ENCODE measurements at places on chromosomes 1 and 21.

DNA sequence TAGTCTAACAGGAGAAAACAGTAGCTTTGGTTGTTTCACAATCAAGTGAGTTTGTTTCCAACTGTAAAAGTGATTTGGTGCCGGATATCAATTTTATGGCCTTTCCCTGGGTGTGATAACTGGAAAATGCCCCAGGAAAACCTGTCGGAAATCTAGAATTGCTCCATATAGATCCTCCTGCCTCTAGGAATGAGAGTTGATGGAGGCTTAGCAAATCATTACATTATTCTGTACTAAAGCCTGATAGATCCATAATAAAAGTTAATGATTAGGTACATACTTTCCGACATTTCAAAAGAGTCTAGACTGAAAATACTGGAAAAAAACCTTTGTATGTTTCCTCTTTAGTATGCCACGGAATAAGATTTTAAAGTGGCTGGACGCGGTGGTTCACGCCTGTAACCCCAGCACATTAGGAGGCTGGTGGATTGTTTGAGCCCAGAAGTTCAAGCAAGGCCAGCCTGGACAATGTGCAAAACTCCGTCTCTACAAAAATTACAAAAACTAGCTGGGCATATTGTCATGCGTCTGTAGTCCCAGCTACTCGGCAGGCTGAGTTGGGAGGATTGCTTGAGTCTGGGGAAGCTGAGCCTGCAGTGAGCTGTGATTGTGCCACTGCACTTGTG is 70.0 kb upstream of the SLC45A1 start:
- no peak for DNase-seq

DNA sequence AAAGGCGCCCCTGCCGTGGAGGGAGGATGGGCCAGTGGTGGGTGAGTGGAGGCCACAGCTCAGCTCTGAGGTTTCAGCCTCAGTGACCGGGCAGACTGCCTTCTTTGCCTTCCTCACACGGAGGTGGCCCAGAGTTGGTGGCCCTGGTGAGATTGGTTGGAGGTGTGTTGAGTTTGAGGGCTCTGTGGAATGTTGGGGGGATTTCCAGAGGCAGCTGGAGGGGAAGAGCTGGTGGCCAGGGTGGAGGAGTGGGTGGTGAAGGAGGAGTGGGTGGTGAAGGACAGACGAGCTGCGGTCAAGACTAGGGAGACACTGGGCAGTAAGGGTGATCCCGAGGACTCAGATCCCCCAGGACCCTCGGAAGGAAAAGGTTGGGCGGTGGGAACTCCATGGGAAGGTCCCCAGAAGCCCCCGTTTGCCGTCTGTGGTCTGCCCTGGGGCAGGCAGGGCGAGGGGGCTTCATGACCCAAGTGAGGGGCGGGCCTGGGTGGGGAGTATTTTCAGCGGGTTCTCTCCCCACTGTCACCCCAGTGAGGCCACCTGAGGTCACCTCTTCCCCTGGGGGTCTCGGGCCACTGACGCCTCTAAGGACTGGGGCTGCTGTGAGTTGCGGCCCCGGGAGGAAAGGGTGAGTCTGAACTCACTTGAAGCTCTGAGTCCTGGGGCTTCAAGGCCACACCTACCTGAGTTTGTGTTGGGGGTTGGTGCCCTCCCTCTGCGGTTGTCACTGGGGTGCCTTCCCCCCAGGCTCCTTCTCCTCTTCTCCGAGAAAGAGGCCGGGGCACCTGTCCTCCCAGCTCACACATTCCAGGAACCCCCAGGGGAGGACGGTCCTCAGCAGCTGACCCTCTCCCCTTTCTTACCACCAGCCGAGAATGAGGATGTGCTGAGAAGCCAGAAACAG is 22.7 kb upstream of the PIK3CD start:
- DNase-seq = no peak

GRCh38 chr1:87202922-87203655 is 125.6 kb upstream of the LMO4 start:
- DNase-seq = no peak

- DNase-seq = no peak
Observed at GRCh38 chr1:42013881-42014470, 95.3 kb upstream of the HIVEP3 start.

GRCh38 chr1:232571523-232571922 is 58.4 kb downstream of the SIPA1L2 start:
- no peak for DNase-seq

DNA sequence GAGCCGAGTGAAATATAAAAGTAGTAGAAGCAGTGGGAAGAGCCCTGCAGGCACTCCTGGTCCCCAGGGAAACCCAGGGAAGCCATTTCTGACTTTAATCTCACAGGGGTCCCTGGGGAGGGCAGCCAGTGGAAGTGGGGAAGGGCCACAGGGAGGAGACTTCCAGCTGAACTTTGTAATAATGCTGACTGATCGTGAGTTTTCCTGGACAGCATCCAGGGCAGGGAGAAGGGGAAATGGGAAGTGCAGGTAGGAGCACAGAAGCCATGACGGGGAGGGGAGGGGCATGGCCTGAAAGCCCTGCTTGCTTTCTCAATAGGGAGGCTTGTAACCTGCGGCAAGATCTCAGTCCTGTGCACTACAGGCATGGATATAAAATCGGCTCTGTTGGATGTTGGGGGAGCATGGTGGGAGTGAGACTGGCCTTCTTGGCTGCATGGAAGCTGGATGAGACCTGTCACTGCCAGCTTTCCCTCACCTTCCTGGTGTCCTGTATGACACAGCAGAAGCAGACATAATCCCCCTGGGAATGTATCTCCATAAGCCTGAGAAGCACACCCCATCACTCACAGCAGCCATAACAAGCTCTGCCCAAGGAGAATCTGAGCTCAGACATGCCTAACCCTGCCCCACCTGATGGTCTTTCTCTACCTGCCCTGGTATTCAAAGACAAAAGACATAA is 15.1 kb upstream of the MX1 start:
- no peak for DNase-seq

DNA sequence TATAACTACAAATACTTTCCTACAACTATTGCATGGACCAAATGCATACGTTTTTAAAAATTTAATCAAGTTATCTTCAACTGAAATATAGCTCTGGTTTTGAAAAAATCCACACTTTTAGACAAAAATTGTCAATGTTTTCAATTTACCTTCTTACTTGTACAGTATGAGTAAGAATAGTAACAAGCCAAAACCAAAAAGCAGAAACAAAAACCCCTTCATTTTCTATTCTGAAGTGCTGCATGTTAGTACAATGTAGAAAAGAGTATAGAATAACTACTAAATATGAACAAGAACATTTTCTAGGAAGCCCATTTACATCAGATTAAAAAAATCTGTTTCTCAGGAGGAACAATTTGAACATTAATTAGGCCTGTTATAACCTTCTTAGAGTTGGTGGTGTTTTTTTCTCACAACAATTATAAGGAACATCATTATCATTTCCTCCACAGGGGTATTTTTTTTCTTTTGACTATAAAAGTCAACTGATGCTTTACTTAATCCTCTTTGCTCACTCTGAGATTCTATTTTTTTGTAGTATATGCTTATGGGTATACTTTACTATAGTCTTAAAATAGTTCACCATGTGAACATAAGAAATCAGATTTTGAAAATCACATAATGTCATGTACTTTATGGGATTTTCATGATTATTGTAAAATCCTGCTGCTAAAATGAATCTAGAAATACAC is 475.4 kb downstream of the PTBP2 start:
- no peak for DNase-seq

DNA sequence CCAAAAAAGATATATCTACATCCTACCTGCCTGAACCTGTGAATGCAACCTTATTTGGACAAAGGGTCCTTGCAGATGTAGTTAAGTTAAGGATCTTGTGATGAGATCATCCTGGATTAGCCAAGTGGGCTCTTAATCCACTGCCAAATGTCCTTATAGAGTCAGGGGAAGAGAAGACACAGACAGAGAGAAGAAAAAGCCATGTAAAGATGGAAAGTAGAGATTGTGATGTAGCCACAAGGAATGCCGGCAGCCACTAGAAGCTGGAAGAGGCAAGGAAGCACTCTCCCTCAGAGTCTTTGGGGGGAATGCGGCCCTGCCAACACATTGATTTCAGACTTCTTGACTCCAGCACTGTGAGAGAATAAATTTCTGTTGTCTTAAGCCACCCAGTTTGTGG is 16.2 kb downstream of the HSD11B1 start:
- DNase-seq = no peak

GRCh38 chr1:8870616-8871538 is 7.6 kb downstream of the ENO1 start:
- no peak for DNase-seq

DNA sequence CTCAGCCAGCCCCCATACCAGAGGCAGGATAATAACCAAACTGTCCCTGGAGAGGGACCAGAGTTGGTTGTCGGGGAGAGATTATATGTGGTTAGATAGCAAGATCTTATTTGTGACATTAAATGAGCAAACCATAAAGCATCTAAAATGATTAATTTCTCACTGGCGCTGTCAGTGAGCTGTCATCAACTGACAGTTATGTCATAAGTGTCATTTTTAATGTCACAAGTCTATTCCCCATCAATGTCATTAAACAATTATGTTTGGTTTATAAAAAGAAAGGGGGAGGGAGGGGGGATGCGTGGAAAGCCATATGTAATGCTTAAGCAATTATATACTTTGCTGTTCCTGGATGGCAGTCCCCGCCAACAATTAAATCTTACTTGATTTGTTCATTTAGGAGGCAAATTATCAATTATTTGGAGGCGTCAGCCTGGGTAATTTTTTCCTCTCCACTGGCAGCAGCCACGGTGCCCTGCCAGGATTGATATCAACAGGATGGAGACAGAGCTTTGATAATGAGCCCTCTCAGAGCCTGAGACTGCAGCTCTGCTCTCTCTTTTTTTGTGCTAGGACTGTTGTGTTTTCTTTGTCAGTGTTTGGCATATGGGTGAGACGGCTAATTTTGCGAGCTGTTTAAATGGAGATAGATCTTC is 333.6 kb upstream of the CAMK1G start:
- DNase-seq = peak; percentile 23

DNA sequence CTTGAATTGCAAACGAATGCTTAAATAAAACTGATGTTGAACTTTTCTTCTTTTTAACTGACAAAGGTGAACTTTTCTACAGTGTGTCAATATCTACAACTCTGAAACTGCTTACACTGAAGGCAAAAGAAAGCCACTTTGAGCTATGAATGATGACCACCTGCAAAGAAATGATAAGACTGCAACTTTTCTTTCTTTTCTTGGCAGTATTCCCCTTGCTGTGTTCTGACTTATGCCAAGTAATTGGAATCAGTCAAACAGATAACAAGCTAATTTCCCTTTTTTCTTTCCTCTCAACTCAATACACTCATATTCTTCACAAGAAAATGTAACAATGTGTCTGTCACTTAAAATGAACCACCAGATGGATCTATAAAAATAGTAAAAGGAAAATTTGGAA is 588.1 kb upstream of the BRINP3 start:
- no peak for DNase-seq

DNA sequence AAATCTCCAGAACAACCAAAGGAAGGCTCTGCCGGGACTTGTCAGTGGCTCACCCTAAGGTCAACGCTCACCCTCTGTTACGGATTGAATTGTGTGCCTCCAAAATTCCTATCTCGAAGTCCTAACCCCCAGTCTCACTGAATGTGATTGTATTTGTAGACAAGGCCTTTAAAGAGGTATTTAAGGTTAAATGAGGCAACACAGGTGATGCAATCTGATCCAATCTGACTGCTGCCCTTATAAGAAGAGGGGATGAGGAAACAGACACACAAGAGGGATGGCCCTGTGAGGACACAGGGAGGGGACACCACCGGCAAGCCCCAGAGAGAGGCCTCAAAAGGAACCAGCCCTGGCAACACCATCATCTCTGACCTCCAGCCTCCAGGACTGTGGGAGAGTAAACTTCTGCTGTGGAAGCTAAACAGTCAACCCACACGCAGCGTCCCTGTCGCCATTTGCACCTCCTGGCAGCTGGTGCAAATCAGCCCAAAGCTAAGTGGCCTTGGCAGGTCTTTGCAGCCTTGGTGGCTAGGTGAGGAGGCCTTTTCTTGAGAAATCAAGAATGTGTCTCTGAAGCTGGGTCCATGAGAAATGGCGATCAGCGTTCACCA is 24.2 kb downstream of the UBASH3A start:
- DNase-seq = no peak

GRCh38 chr1:173224949-173225348 is 17.8 kb upstream of the TNFSF4 start:
- no peak for DNase-seq

DNA sequence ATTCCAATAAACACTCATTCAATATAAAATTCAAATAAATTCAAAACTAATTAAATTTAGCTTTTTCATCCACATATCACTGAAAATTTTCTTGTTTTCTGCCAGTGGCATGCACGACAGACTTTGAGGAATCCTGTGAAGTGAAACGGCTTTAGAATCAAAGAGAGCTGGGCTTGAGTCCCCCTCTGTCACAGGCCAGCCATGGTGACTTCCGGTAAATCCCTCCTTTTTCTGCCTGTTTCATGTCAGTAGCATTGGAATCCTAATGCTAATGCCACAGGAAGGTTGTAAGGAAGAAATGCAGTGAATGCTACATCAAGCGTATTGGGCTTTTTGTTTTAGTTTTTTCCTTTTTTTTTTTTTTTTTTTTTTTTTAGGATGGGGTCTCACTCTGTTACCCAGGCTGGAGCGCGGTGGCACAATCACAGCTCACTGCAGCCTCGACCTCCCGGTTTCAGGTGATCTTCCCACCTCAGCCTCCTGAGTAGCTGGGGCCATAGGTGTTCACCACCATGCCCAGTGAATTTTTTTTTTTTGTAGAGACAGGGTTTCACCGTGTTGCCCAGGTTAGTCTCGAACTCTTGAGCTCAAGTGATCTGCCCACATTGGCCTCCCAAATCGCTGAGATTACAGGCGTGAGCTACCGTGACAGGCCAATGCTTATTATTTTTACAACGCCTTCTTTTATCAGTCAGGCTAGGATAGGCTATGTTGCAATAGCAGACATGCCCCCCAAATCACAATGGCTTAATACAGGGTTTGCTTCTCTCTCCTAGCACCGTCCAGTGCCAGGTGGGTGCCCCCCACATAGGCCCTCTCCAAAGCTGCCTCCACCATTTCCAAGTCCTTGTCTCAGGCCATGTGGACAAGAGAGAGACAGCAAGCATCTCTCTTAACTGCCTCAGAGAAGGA is 3.6 kb upstream of the MATN1 start:
- DNase-seq = no peak

DNA sequence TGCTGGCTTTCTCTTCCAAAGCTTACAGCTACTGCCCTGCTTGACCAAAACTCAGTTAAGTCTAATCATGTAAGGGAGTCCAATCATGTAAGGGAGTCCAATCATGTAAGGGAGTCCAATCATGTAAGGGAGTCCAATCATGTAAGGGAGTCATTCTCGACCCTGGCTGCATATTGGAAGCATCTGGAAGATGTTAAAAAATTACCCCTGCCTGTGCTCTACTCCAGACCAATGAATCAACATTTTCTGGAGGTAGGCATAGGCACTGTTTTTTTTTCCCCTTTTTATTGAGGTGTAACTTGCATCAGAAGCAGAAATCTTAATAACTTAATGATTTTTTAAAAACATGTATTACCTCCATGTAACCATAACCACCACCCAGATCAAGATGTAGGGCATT is 9.4 kb downstream of the PIGP start:
- no peak for DNase-seq
